ENCODE measurements at places on chromosomes 16 and 17.

GRCh38 chr17:9371019-9371418 lies 204.6 kb downstream of the STX8 start:
- H3K27me3 ChIP-seq = no peaks in the 10 kb centered on the region
- no peak for DNase-seq
- H3K4me3 ChIP-seq = no peak overlapping the region
- no peak overlapping the region for H3K27ac ChIP-seq
- peaks cover 1% of the 10 kb centered on the region for H3K4me1 ChIP-seq

DNA sequence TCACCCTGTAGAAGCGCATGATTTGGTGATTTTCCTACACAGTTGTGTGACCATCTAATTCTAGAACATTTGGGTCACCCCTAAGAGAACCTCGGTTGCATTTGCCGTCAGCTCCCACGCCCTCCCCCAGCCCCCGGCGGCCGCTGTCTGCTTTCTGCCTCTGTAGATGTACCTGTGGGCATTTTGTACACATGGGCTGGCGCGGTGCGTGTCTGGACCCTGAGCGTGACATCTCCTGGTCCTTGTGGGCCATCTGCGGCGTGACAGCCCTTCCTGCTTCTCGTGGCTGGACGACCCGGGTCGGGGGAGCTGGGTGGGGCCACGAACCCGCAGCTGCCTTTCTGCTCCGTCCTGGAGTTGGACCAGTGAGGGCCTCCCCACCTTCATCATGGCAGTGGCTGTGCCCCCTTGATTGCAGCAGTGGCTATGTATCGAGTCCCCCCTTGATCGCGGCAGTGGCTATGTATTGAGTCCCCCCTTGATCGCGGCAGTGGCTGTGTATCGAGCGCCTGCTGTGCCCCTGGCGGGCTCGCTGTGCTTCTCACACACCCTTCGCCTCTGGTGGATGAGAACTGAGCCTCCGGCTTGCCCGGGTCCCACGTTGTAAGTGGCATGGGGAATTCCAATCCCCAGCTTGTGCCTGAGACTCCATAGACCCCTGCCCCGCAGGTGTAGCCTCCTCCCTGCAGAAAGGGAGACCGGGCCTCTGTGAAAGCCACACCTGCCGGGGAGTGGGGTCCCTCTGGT lies 24.1 kb downstream of the GSE1 start:
- H3K4me3 ChIP-seq = no peak overlapping the region
- H3K27me3 ChIP-seq = no peaks in the 10 kb centered on the region
- no peak overlapping the region for H3K27ac ChIP-seq
- DNase-seq = no peak
- H3K36me3 ChIP-seq = no peaks in the 10 kb centered on the region

- no peak overlapping the region for H3K4me3 ChIP-seq
- H3K36me3 ChIP-seq = no peaks in the 10 kb centered on the region
- no peak overlapping the region for H3K27ac ChIP-seq
- peaks cover 12% of the 10 kb centered on the region for H3K4me1 ChIP-seq
Observed at GRCh38 chr17:75468779-75469373, 12.4 kb downstream of the TMEM94 start.

DNA sequence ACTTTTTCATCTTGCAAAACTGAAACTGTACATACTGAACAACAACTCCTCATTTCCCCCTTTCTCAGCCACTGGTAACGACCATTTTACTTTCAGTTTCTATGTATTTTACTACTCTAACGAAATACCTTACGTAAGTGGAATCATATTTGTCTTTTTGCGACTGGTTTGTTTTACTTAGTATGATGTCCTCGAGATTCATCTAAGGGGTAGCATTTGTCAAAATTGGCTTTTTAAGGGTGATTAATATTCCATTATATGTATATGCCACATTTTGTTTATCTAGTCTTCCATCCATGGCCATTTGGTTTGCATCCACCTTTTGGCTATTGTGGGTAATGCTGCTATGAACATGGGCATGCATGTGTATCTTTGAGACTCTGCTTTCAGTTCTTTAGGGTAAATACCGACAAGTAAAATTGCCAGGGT lies 10.4 kb downstream of the KPNB1 start:
- no peak overlapping the region for H3K4me3 ChIP-seq
- H3K4me1 ChIP-seq = peaks cover 2% of the 10 kb centered on the region
- no peaks in the 10 kb centered on the region for H3K36me3 ChIP-seq
- DNase-seq = no peak
- no peaks in the 10 kb centered on the region for H3K27me3 ChIP-seq

All from vagina (tissue), 2 donors.